Inflammatory macrophage treated with lipopolysaccharide for 4 hours (primary cell): ENCODE measurements at places on chromosomes 2 and 18.
A peak's percentile ranks its signal among the peaks of the same experiment; 100 is the strongest.

DNA sequence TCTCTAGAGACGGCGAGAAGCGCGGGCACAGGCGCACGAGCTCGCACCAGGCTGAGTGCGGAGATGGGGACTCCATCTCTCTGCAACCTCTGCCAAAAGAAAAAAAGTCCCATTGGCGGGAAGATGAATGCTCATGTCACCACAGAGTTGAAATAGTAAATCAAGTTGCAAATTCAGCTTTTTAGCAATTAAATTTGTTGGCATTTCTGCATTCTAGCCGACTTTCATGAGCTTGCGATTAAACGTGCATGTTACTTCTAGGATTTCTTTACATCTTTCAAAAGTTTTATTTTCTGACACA lies 588 bp downstream of the CHAC2 start:
- peak; percentile 10 for DNase-seq

GRCh38 chr2:181685150-181685688 lies 4.9 kb upstream of the NEUROD1 start:
- DNase-seq = no peak

GRCh38 chr2:13819896-13820295 lies 812.6 kb upstream of the LRATD1 start:
- DNase-seq = no peak

DNA sequence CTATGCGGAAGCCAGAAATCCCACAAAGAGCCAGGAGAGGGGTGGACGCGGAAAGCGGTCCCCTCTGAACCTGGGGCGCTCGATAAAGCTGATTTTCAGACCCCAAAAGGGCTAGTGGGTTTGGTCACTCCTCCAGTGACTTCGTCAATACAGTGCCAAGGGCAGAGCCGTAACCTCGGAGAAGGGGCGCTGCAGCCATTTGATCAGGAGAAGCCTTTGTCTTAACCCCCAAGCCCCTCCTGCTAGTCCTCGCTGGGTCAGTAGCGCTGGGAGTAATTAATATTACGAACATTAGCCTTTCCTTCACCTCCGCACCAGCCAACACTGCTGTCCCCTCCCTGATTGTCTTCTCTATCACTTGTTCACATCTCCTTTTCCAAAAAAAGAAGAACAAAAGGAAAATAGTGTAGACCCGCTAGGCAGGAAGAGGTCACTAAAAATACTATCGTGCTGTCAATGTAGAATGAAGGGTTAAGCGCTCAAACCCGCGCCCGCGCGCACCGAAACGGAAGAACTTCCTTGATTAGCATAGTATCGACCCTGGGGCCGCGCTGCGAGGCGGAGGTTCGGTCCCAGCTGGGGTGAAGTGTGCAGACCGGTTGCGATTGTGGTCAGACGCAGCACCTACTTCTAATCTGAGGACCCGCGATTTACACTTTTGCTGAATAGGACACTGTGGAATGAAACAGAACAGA lies 63.2 kb upstream of the MAPRE2 start:
- peak; percentile 36 for DNase-seq

DNA sequence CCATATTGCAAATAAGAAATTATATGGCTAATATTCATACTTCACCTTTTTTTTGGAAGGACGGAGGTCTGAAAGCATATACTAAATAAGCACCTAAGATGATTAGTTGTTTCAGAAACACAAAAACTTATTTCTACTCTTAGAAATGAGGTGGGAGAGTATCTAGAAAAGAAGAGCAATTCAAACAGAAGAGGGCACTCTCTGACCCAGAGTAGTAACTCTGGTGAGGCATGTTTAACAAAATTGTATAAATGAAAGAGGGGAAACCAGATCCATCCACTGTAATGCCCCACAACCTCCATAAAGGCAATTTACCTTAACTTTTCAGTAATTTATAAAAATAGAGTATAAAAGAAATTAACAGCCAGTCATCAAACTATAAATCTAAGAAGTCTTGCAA lies 669.6 kb upstream of the VRK2 start:
- DNase-seq = peak; percentile 69

DNA sequence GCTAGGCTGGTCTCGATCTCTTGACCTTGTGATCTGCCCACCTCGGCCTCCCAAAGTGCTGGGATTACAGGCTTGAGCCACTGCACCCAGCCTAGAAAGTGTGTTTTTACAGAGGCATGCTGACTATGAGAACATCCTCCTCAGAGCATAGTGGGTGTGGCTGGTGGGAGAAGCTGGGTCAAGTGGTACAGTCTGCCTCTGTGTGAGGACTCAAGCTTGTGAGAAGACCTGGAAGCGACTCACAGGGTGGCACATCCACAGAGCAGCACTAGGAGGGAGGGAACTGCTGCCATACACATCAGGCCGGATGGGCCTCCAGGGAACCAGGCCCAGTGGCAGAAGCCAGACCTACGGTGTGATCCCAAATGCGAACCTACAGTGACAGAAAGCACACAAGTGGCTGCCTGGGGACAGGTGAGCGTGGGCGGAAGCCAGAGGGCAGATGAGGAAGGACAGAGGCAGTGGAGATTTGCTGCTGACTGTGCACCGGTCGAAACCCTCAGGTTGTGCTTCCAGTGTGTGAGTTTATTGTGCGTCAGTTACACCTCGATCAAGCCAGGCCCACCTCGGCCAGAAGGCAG lies 8.9 kb downstream of the ARHGEF4 start:
- DNase-seq = no peak

GRCh38 chr2:204354442-204354856 lies 190.8 kb upstream of the PARD3B start:
- DNase-seq = no peak

GRCh38 chr2:201996006-201996405 lies 37.6 kb upstream of the FZD7 start:
- DNase-seq = no peak

GRCh38 chr2:75102011-75102410 lies 97.3 kb downstream of the TACR1 start:
- no peak for DNase-seq

- no peak for DNase-seq
These were observed 48.4 kb downstream of the NEMP2 start for GRCh38 chr2:190486037-190486623.

GRCh38 chr2:7730449-7730848 lies 813.2 kb downstream of the RNF144A start:
- no peak for DNase-seq

DNA sequence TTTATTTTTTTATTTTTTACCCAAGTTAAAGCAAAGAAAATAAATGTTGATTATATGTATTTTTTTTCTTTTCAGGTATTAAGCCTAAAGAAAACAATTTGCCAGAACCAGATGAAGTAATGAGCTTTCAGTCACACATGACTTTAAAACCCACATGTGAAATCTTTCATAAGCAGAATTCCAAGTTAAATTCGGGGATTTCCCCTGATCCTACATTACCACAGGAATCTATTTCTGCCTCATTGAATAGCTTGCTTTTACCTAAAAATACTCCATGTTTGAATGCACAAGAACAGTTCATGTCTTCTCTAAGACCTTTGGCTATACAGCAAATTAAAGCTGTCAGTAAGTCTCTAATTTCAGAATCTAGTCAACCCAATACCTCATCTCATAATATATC lies 26.6 kb downstream of the GEN1 start:
- DNase-seq = no peak

DNA sequence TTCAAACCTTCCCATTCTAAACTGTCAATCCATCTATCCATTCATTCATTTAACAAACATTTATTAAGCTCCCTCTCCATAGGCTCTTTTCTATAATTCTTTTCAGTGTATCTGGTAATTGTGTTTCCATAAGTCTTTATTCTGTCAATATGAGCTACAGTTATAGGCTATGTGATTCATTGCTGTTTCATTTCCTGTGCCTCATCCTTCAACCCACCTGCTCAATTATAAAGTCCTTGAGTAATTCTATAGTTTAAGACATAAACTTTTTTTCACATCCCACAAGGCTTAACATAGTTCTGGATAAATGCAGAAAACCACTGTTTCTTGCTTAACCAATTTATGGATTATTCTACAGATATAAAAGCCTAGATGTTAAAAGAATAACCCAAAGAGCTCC lies 84.2 kb upstream of the PIK3C3 start:
- no peak for DNase-seq

- DNase-seq = no peak
These were observed 246.8 kb upstream of the RASGRP3 start for GRCh38 chr2:33229646-33230045.

DNA sequence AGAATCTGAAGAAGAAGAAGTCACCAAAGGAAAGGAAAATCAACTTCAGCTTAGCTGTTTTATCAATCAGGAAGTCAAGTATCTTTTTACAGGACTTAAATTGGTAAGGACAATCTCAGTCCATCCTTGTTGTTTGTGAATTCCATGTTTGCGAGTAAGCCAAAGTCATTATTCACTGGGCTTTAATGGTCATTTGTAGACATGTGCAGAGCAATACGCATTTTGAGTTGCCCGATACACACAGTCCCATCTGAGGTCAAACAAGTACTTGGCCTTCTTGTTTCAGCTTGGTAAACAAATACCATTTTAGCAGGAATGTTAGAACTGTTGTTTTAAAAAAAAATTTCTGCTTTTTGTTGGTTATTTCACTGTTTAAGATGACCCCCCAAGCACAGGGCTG lies 40.9 kb downstream of the USP14 start:
- no peak for DNase-seq

DNA sequence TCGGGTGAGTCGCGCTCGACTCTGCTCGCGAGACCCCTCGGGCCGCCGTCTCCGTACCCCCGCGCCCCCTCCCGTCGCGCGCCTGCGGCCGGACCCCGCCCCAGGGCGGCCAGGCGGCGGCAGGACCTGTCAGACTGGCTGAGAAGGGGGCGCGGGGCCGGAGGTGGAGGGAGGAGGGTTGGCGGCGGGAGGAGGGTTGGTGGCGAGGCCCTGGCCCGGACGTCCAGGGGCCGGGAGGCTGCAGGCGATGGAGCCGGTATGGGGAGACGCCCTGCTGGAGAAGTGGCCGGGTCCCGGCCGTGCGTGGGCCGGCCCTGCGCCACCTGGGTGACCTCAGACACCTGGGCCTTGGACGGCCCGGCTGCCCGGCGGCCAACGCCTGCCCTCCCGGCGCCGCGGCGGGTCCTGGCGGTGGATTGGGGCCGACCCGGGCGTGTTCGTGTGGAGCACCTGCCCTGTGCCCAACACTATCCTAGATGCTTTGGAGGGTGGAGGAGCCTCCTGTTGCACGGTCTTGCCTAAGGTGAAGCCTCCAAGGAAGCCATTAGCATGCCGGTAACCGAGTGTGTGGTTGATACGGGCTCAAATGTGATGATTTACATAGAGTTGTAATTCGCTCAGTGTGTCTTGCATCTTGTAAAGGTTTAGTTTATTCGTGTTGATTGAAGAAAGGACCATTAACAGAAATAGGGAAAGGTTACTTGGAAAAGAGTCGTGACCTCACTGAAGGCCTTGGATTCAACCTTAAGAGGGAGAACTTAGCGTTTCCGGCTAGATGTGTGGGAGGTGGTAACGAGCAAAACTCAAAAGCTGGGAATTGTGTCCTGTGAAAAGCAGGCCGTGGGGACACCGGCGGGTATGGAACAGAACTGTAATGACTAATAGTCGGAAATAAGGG lies 550 bp downstream of the MYL12B start:
- peak; percentile 40 for DNase-seq

- DNase-seq = peak; percentile 41
These were observed 151.7 kb upstream of the NOSTRIN start for GRCh38 chr2:168650781-168651180.

- no peak for DNase-seq
These were observed 54.4 kb downstream of the CAPN13 start for GRCh38 chr2:30752811-30753210.

- DNase-seq = no peak
These were observed 250.9 kb downstream of the OTX1 start for GRCh38 chr2:63301481-63301880.

DNA sequence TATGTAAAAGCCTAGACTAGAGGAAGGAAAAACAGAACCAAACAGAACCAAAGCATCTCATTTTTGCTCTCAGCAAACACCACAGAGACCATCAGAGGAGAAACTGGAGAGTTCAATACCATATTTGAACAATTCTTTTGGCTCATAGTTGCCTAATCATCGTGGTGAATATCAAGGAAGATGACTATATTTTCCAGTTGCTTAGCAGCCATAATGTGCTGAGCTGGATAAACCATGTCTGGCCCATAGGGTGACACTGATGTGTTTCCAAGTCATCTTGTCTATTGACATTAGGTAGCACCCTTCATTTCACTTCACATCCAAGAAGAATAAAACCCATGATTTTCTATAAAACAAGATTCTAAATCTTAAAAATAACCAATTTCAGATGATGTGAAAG lies 5.9 kb upstream of the XRCC5 start:
- DNase-seq = no peak

GRCh38 chr18:35694808-35695207 lies 113.3 kb downstream of the GALNT1 start:
- DNase-seq = peak; percentile 59

- no peak for DNase-seq
These were observed 13.9 kb upstream of the UGP2 start for GRCh38 chr2:63827749-63828148.

DNA sequence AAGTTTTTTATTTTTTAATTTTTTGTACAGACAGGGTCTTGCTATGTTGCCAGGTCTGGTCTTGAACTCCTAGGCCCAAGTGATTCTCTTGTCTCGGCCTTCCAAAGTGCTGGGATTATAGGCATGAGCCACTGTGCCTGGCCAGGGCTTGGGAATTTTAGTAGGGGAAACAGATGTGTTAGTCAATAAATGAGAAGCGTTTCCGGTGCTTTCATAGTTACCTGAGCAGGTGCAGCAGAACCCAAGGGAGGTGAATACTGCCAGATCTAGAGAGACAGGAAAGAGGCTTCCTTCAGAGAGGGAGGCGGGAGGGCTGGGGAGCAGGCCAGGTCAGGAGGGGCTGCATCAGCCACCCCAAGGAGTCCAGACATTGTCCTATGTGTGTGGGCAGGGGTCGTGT lies 30.5 kb upstream of the IMPA2 start:
- no peak for DNase-seq

DNA sequence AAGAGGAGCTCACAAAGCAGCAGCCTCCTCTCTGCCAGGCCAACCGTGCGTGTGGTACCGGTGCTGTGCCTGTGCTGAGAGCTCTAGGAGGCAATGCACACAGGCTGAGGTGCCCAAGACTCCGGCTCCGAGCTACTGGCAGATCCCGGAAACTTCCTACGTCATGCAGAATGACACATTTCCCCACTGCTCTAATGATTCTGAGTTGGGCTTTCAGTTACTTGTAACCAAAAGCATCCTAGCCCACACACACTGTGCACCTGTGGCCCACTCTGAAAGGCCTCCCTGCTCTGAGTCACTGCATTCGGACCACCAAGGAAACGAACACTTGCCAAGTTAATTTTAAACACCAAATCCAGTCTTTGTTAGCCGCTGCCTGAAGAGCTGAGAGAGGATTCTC lies 9.3 kb upstream of the RNU4ATAC start:
- DNase-seq = no peak

DNA sequence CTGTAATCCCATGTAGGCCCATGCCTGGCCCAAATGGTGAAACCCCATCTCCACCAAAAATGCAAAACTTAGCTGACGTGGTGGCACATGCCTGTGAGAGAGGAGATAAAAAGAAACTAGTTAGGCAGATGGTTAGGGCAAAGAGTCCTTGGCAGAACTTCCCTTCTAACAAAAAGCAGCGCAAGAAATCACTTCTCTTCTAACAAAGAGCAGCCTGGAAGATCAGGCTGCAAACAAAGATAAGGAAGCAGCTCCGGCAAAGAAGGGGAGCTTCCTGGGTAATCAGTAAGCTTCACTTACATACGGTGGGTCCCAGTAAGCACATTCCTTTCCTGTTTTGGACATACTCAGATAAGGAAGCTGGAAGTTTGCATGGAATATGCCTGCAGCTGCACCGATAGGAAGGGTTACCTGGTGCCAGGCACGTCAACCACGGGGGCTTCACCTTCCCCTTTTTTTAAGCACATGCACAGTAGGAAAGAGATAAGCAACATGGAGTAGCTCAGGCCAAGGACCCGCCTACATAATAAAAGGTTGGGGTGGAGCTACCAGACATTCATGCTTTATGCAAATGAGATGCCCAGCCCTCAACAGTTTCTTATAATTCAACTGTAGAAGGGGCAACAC lies 61.0 kb upstream of the SLC25A52 start:
- DNase-seq = peak; percentile 50
